Left lobe of liver (tissue), 2 donors: ENCODE measurements at places on chromosomes 12 and 14.

GRCh38 chr14:55450987-55451386 is 10.6 kb upstream of the TBPL2 start:
- no peak for DNase-seq

GRCh38 chr12:93813972-93814821 is 137.0 kb downstream of the CRADD start:
- peak; percentile 87 for DNase-seq

DNA sequence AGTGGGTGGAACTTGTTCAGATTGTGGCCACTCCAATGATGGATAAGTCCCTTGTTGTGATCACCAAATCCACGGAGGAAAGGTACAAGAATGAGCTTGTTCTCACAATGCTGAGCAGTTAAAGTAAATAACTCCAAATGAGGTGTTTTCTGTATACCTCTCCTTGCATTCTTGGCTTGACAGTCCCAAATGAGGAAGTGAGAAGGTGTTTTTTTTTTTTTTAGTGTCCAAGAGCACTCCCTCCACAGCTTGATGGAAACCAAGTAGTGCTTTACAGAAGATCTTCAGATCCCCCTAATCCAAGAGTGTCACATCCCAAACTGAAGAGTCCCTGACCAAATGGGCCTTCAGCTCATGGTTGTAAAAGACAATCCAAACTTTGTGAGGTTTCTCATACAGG is 153.6 kb downstream of the ATP23 start:
- DNase-seq: no peak

GRCh38 chr14:66724996-66725395 is 217.0 kb downstream of the GPHN start:
- no peak for DNase-seq

GRCh38 chr14:96956464-96957239 is 159.5 kb downstream of the VRK1 start:
- peak; percentile 30 for DNase-seq

DNA sequence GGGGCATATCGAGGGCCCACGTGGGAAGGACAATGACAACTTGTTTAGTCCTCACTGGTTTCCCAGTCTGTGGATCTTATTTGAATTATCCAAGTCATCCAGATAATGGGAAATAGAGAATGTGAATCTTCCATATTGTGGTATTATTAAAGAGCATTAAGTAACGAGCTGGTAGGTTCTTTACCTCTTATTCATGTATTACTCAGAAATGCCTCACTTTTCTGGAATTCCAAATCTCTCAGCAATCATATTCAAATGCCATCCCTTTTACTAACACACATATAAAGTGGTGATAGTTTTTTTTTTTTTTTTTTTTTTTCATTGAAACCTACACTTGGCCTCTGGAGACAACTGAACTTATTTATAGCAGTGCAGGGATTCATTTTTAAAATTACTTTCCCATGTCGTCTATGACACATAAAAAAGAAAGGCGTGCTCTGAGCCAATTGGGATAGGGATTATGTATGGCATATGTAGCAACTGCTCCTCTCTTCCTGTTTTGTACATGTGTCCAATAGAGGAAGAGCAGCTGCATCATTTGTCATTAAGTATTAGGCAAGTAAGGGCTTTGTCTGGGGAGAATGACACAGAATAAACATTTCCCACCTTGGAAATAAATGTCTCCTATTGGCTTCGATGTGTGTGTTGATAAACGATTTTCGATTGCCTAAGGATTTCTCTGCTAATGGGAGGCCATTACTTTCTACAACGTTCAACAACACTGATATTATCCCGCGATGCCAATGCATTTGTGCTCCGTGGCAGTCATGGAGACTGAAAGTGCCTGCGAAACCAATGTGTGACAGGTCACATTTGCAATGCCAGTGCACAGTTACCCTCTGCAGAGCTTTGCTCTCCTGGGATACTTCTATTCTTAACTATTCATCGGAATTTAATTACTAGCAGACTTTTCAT is 78.6 kb upstream of the IFNG-AS1 start:
- DNase-seq: no peak

DNA sequence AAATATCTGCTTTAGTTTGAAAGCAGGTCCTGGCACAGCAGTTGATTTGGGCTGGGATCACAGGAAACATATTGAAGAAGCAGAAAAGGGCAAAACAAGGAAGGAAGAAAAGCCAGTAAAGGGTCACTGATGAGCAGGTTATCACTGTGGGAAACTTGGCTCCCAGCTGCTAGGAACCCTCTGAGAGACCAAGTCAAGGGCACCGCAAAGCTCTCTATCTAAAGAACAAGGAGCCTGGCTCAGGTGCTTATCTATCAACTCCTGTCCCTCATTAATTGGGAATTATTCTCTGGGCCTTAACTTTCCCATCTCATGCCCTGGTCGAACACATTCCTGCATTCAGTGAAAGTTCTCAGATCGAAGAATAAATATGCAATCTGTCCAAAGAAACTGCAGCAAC is 450.9 kb upstream of the RPL10L start:
- DNase-seq: no peak

DNA sequence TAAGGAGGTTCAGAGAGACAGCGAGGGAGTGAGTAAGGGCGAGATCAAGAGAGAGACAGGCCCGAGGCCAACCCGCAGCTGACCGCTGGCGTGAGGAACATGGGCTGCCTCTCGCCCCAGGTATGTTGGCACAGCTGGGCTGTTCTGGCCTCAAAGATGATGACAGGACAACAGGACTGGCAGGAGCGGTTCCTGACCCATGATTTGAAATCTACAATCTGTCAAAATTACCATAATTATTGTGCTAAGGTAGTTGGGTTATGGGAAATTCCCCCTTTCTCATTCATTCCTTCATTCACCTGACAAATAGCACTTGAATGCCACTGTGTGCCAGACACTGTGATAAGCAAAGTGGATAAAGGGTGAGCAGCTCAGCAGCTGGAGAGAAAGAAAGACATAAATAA is 5.1 kb upstream of the ENDOU start:
- DNase-seq: no peak

- DNase-seq: no peak
Observed at GRCh38 chr12:52892207-52892852, 12.5 kb downstream of the KRT8 start.

- DNase-seq: peak; percentile 66
Observed at GRCh38 chr12:14384783-14385638, 19.5 kb downstream of the ATF7IP start.

DNA sequence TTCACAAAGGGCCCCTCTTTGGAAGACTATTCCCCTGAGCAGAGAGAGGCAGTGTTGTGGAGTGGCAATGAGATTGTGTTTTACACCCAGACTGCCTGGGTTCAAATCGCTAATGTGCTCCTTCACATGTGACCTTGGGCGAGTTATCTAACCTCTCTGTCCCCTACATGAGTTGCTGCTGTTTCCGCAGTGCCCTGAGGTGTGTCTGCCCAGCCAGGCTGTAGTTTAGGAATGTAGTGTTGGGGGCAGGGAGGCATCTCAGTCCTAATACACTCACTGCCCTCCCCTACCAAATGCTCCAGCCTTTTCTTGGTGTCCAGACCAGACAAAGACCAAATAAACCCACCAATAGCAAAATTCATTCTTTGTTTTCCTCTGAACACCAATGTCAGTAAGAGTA is 78.6 kb downstream of the SLC24A4 start:
- DNase-seq: no peak

- DNase-seq: no peak
Observed at GRCh38 chr14:90755661-90756304, 60.4 kb downstream of the TTC7B start.

DNA sequence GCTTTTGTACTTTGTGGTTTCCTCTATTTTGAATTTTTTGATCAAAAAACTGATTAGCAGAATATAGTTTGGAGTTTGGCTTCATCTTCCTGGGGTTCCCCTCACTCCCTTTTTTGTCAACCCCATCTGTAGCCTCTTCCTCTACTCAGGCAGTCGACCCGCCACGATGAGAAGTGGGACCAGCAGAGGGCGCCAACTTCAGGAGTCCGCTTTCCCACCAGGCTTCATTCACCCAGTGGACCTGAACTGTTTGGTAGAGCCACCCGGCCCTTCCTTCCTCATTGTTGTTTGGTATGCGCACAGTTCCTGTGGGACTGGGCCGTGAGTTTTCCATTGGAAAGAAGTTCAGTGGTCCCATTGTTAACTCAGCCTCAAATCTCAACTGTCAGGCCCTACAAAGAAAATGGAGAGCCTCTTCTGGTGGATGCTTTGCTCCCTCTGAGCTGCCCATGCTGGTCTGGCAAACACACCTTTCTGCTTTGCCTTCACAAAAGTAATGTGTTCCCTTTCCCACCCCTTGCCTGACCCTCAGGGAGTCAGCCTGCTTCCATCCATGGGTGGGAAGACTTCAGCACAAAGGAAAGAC is 21.7 kb downstream of the TMBIM6 start:
- peak; percentile 59 for DNase-seq

- DNase-seq: no peak
Observed at GRCh38 chr12:75971253-75971652, 60.3 kb downstream of the PHLDA1 start.

- no peak for DNase-seq
Observed at GRCh38 chr14:58297412-58297761, 968 bp upstream of the ARID4A start.

DNA sequence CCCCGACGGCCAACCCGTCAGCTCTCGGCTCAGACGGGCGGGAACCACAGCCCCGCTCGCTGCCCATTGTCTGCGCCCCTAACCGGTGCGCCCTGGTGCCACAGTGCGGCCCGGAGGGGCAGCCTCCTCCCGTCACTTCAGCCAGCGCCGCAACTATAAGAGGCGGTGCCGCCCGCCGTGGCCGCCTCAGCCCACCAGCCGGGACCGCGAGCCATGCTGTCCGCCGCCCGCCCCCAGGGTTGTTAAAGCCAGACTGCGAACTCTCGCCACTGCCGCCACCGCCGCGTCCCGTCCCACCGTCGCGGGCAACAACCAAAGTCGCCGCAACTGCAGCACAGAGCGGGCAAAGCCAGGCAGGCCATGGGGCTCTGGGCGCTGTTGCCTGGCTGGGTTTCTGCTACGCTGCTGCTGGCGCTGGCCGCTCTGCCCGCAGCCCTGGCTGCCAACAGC is at the start of gene WNT1:
WNT1 (plus strand) TSS at position 32 of the 450 bp plus-strand sequence; CDS start at position 361, 329 bp downstream.
- no peak for DNase-seq

DNA sequence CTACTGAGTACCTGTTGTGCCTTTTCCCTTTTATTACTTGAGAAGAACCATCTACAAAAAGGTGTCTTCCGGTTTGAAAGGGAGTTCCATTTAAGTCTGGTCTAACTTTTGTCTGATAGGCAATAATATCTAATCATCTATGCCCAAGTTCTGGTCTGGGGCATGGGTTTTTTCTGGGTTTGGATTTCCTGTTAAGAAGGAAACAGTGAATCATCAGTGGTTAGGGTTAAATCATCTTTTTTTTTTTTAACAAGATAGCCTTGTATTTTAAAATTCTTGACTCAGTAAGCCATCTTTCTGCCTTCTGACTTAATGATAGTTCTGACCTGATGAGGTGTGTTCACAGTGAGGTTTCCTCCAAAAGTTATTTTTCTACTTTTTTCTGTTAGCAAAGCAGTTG is 29.3 kb upstream of the CPNE8 start:
- DNase-seq: no peak

DNA sequence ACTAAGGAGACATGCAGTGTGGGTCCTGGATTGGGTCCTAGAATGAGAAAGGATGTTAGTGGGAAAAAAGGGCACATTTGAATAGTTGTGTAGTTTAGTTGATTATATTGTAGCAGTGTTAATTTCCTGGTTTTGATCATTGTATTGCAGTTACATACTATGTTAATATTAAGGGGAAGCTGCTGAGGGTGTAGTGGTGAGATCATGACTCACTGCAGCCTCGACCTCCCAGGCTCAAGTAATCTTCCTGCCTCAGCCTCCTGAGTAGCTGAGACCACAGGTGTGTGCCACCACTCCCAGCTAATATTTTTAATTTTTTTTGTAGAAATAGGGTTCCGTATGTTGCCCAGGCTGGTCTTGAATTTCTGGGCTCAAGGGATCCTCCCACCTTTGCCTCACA is 21.7 kb downstream of the BORCS5 start:
- DNase-seq: no peak

- no peak for DNase-seq
Observed at GRCh38 chr12:52965337-52965731, 16.4 kb downstream of the KRT18 start.

DNA sequence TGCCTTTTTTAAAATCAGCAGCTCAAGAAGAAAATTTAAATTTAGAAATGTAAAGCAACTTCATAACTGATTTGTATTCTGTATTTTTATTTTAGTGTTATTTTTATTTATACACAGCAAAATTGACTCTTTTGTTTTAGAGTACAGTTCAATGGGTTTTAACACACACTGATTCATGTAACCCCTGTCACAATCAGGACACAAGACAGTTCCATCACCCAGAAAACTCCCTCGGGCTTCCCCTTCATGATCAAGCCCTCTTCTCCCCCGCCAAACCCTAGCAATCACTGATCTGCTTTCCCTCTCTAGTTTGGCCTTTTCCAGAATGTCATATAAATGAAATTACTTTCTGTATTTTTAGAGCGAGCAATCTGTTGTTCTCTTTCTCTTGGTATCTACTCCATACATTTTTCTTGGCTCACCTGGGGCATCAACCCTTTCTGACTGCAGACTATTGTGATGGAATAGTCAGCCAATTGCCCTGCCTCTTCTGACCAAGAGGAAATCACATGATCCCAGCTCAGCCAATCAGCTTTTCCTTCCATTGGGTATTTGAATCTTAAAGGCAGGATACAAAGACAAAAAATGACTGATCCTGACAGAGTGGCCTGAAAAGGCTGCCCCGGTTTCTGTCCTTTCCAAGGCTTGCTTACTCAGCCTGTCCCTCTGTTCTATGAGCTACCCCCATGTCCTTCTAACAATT is 5.3 kb downstream of the SLC5A8 start:
- DNase-seq: no peak

DNA sequence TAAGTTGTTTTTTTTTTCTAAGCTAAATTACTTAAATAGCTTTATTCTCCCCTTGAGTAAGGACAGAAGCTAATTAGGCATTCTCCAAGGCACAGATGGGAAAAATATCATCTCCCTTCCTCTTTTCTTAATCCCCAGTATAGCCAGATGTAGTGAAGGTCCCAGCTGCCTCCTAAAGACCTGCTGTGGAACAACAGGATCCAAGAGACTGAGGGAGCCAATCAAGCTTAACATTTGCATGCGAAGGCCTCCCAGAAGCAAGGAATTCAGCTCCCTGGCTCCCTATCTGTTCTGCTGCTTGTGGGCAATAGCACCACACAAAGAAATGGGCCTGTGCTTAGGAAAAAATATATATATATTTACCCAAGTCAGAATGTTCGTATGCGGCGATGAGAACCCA is 255.2 kb downstream of the SYT1 start:
- no peak for DNase-seq

- no peak for DNase-seq
Observed at GRCh38 chr12:98185606-98186005, 329.8 kb upstream of the TMPO start.

DNA sequence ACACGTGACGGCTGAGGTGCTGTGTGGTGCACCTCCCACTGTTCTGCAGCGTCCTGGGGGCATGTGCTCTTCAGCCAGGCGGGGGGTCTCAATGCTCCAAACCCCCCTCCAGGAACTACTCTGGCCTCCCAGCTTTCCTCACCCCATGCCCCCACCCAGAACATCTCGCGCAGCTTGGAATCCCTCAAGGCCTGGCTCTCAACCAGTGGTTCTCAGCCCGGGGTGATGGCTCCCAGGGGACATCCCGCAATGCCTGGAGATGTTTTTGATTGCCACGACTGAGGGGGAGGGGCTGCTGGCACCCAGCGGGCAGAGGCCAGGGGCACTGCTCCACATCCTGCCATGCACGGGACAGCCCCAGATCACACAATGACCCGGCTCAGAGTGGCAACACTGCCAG is 78.9 kb upstream of the DICER1 start:
- DNase-seq: no peak
